Motor neuron (in vitro differentiated cells): ENCODE measurements at places on chromosomes 3 and 15. TPM values are rescaled to one million over a fixed set of nuclear protein-coding genes. Genes with fewer than 3 reads are reported as not detected.
A peak's percentile ranks its signal among the peaks of the same experiment; 100 is the strongest.

- ATAC-seq, result no peak
These were observed 4.8 kb downstream of the MYL3 start for GRCh38 chr3:46858456-46858855.

- peak; percentile 55 for ATAC-seq
These were observed 245.4 kb downstream of the ULK4 start for GRCh38 chr3:41716471-41716870.

FES gene
- 0.38 and 0.60 TPM in 2 replicates for total RNA-seq

DNA sequence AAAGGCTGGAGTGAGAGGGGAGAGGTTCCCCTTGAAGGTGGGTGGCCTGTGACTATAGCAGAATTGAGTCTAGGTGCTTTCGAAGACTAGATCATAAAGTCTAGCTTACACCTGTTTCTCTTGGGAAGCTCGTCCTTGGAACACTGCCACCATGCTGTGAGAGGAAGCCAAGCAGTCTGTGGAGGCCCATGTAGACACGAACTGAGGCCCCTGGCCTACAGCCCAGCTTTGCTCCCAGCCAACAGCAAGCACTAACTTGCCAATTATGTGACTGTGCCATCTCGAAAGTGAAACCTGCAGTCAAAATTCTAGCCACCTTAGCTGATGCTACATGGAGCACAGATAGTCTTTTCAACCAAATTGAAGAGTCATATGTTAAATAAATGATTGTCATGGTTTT, 190.5 kb upstream of the NECTIN3 start:
- ATAC-seq, result no peak

GRCh38 chr15:25062551-25063430, 108.0 kb downstream of the SNRPN start:
- no peak for ATAC-seq

DNA sequence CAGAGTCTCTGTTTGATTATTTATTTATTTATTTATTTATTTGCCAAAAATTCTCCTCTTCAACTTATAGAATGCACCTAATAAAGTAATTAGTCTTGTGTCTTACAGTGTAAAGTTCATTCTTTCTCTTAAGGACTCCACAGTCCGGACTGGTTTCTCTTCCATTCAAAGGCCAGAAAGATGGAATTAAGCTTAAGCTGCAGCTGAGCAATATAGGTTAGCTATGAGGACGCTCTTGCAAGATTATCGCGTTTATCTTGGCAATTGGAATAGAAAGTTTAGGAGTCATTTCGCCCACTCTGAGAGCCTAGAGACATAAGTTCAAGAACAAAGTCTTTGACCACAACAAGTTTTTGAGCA, 15.0 kb downstream of the TAGLN3 start:
- ATAC-seq, result no peak

GRCh38 chr3:31079689-31080088, 185.2 kb upstream of the GADL1 start:
- ATAC-seq, result no peak

DNA sequence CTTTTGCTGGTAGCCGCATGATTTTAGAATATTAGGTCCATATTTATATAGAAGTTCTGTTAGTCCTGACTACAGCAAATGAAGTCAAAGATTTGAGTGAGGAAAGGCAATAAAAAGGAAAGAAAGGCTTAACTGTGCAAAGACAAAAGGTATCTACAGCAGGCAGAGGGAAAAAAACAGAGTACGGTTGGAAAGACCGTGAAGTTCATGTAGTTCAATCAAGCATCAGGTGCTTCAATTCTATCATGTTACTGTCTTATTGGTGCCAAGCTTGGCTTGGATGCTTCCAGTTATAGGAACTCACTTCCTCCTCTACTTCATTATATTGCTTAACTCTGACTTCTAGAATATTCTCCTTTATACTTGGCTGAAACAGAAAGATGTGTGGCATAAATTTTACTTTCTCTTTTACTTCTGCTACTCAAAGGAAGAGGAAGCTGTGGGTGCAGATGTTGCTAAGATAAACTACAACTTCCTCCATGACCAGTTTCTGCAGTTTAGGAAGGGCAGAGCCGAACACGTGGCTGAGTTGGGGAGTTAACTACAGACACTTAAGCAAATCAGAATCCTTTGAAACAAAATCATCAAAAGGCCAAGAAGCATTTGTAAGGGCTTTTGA, 72.6 kb upstream of the ZBED2 start:
- no peak for ATAC-seq

- peak; percentile 66 for ATAC-seq
These were observed 33.1 kb downstream of the KLF13 start for GRCh38 chr15:31359702-31360111.

DNA sequence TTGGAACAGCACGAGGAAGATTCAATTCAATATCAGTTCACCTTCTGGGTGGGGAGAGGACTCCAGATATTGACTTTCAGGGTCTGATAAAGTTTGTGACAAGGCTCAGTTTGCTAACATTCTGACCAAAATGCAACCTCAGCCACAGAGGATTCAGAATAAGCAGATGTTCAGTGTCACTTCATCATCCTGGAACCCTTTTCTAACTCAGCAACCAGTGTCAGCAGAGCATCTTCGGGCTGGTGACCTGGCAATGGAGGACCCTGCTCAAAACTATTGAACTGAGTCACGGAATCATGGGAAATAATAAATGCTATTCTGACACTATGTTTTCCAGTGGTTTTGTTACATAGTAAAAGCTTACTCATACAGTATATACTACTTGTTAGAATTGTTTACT, 433.4 kb upstream of the CFAP20DC start:
- no peak for ATAC-seq

DNA sequence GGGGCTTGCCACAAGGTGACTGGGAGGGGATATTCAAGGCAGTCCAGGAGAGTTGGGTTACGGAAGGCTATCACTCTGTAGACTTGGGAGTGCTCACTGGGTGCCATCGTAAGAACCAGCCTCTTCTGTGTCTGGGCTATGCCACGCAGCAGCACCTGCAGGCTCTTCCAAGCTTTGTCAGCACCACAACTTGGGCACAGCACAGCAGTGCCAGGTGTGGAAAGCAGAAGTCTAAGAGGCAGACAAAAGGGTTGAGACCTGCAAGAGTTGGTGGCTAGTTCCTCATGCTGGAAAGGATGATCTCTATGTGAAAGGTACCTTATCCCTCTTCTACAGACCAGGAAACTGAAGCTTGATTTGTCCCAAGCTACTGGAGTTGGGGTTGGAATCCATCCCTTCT, 15.8 kb downstream of the CX3CR1 start:
- no peak for ATAC-seq

- no peak for ATAC-seq
These were observed 296.8 kb downstream of the DOCK3 start for GRCh38 chr3:50971487-50971924.

GPR176 gene
- 30.8 and 33.7 TPM in 2 replicates for total RNA-seq

- no peak for ATAC-seq
These were observed 125.2 kb downstream of the CFAP20DC start for GRCh38 chr3:58924578-58924977.

MEX3B gene
- 18.4 and 21.1 TPM in 2 replicates for total RNA-seq
